Frontal cortex (tissue), 4 donors: ENCODE measurements at places on chromosomes 1 and 21.

DNA sequence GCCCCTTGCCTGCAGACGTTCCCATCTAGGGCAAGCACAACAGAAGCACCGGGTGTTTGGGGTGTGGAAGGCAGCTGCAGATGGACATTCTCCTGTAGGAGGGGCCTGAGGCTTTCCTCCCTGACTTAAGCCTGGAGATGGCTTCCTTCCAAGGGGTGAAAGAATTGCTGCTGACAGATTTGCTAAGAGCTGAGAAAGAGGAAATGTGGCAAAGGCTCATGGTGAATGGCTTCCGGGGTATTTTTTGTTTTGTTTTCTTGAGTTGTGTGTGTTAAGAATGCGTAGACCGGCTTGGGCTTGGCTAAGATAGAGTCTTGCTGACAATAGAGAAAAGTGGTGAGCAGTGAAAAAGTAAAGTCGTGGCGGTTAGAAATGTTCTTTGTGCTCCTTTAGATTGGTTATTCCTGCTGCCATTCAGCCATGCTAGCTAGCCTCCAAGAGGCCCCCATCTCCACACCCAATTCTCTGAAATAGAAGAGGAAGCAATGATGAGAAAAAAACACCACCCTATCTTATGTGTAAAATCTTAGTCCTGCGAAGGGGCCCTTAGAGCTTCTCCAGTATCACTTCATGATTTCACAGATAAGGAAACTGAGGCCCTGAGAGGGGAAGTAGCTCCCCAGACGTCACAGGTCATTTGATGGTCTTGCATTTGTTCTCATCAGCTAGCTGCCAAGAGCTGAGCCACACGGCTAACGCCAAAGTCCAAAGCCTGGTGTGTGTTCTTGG is 36.9 kb downstream of the EIF2D start:
- no peak for DNase-seq

DNA sequence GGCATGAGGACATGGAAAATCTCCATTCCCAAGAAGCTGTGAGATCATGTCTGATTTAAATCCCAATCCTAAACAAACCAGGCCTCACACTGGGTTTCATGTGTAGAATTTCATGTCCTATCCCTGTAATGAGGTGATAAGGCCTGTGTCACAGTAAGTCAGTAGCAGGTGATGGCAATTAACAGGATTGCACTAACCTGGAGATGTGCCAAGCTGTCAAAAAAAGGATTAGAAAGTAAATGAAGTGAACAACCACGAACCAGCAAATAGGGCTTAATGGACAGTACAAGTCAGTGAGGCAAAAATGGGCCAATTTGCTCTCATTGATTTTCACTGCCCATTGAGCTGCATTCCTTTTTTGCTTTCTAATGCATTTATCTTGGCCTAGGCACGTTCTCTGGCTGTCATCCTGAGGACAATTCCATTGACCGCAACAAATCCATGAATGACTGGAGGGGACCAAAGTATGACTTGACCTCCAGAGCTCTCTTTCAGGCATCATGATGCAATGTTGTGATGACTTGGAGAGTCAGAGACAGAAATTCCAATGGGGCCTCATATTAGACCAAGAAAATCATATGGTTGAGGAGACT is 673.6 kb upstream of the ADGRL2 start:
- no peak for DNase-seq

DNA sequence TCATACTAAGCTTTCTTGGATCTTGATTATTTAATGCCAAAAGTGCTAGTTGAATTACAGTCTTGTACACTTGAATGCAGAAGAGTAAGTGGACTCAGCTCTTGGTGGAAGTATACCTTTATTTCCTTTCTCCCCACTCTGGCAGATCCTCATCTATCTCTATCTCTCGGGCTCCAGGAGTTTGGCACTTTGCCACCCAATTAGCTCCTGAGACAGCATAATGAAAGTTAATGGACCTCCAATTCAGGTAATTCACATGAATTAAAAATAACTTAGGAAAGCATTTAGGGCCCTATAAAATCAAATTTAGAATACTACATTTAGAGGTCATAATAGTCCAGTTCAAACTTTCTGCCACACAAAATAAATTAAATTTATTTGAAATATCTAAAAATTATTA is 67.4 kb downstream of the OLFM3 start:
- DNase-seq = no peak

DNA sequence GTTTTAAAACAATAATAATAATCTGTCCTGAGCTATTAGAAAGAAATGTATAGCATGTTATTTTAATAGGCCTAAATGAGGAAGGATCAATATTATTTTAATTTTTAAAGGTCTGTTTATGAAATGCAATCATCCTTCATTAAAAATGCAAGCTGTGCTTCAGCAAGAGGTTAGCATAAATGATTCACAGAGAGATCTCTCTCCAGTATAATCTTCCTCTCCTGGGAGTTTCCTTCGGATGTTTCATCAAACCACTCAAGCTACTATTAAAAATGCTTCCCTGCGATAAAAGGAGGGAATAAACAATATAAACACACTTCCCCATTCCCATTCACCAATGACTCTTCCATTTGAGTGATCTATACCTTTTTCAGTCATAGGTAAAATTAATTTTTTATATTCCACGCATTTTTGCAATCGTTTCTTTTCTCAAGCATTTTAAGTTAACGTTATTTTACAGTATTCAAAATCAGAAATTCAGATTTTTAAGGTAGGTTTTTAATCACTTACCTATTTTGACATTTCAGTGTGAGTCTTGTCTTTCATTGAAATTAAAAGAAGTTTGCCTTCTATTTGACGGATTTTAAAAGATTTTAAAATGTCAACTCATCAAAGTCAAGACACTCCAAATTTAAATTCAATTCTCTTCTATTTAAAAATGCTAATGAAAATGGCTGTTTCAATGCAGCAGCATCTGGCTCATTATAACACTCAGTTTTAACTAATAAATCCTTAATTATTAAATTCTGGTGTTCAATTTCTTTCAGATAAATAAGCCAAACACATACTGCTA is 64.3 kb downstream of the RERE start:
- no peak for DNase-seq

DNA sequence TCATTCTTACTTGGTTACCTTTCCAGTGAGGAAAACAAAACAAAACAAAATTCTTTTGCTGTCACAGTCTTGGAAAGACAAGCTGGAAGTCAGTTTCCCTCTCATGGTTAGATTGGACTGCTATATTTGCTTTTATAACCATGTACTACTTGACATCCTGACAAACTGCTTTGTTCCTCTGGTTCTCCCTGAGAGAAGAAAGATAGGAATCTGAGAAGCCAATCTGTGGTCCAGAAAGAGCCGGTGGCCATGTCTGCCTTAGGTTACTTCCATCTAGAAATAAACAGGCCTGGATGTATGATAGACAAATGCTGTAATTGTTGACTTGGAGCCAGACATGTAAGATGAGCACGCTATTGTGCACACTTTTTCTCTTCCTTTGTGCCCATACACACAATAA is 330.0 kb downstream of the BRINP3 start:
- no peak for DNase-seq
